GM04504 (cell line): ENCODE measurements at places on chromosomes 6 and 20.

GRCh38 chr6:37354526-37355384, 972 bp downstream of the RNF8 start:
- no peak for DNase-seq

- DNase-seq, result no peak
Observed at GRCh38 chr6:164274493-164274892, 860.0 kb downstream of the QKI start.

- DNase-seq, result no peak
Observed at GRCh38 chr6:146590492-146590891, 8.3 kb upstream of the ADGB start.

DNA sequence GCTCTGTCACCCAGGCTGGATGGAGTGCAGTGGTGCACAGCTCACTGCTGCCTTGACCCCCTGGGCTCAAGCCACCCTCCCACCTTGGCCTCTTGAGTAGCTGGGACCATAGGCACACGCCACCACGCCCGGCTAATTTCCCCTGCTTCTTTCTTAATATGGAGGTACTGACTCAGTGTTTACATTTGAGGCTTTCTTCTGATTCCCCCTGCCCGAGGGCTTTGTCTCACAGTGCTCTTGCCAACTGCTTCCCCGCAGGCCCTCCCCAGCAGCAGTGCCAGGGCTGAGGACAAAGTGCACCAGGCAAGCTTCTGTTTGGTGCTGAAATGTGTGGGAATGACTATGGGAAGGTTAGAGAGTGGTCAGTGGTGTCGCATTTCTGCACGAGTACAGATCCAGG, 34.8 kb downstream of the NR2E1 start:
- no peak for DNase-seq

DNA sequence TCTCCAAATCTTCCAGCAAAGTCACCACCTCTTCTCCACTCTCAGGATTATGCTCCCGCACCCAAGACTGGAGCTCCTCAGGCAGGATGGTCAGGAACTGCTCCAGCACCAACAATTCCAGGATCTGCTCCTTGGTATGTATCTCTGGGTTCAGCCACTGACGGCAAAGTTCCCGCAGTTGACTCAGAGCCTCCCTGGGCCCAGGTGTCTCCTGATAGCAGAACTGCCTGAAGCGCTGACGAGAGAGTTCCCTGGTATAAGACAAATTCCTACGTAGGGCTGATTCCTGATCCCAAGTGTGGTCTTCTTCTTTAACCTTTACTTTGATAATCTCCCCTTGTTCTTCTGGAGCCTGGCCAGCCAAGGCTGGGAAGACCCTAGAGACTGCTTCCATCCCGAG, 60.6 kb downstream of the GPX5 start:
- DNase-seq, result no peak

DNA sequence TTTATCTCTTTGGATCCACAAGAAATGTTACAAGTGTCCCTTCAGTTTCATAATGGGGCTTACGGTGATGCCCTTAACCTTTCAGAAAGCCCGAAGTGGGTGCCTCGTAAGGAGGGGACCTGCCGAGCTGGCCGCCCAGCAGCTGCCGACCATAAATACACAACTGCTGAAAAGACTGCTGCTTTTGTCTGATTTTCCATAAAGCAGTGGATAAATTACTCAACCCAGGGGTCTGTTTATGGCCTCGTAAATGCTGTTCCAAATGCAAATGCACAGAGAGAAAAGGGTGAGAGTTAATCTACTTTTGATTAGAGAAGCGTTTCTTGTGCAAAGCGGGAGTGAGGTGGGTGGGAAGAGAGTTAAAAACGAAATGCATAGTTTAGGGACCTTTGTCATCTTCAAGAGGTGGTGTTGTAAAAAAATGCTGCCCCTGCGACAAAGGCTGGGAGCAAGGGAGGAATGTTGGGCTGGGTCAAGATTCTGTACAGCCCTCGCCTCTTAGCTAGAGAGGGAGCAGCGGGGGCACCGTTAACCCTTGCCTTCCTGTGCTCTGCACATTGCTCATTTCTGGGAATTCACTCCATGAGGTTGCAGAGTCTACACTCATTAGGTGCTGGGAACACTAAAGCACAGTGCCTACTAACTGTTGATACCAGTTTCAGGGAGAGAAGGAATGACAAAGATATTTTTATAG, 112.0 kb upstream of the MTHFD1L start:
- no peak for DNase-seq

GRCh38 chr6:11961923-11962322, 50.2 kb upstream of the HIVEP1 start:
- no peak for DNase-seq

DNA sequence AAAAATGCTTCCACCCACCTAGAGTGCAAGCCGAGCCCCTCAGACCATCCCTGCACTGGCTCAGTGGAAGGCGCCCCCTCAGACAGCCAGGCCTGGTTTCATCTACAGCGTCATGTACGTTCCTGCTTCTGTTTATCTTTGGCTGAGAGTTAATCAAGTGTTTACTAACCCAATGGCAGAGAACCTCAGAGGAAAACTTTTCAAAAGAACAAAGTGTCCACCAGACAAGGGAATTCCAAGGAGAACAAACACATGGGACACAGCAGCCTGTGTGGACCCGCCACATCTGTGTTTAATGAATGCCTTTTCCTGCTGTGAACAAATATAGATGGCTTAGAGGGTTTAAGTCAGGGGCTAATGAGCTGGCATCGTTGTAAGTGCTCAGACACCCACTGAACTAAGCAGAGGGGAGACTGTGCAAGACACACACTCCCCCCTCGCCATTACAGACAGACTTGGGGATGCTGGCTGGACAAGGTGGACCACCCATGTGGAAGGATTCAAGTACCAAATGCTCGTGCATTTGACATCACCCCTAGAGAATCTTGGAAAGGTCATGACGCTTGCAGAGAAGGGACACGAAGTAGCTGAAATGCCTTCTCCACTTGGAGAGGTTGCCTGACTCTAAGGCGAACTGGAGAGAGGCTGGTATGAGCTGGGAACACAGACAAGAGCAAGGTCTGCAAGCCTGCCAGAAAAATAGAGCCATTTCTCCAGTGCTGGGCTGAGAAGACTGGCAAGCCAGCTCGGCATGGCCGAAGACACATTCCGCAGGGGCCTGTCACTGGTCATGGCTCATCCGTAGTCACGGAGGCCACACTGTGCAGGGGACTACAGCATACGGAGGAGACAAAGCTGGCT, 53.5 kb upstream of the NXT1 start:
- peak; percentile 21 for DNase-seq

GRCh38 chr6:30508890-30509736, 19.8 kb downstream of the HLA-E start:
- no peak for DNase-seq
